ENCODE measurements at places on chromosomes 12 and 14.

DNA sequence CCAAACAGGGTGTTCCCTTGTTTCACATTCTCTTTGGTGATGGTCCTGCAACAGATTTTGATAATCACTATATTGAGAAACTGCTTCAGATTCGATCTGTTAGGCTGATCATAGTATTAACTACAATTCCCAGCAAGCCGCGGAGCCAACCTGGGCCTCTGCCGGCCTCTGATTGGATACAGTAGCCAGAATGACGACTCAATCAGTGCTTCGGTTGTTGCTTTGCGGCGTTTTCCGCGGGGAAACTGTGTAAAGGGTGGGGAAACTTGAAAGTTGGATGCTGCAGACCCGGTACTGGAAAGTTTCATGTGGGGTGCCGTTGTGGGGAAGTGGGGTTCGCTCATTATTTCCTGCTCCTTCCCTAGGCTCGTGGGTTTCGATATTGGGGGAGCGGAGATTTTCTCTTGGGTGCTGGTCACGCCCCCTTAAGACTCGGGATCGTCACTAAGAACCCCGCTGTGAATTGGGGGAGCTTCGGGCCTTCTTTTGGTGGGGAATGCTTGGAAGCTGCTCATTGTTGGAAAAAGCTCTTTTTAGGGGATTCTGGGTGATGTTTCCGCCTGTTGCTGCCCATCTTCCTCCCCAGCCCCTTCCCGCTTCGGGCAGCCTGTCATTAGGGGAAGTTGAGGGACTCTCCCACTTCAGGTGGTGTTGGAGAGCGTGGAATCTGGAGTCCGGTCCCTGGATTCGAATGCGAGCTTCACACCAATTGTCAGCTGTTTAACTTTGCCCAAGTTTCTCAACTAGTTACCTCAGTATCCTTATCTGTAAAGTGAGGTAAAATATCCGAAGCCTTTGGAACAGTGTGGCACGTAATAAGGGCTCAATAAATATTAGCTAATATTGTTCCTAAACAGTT lies at the start of gene RAD51B:
RAD51B (plus strand) TSS at position 217 of the 859 bp plus-strand sequence.
- DNase-seq: peak; percentile 80

- no peak for DNase-seq
These were observed 37.7 kb downstream of the TRAFD1 start for GRCh38 chr12:112163056-112163455.

DNA sequence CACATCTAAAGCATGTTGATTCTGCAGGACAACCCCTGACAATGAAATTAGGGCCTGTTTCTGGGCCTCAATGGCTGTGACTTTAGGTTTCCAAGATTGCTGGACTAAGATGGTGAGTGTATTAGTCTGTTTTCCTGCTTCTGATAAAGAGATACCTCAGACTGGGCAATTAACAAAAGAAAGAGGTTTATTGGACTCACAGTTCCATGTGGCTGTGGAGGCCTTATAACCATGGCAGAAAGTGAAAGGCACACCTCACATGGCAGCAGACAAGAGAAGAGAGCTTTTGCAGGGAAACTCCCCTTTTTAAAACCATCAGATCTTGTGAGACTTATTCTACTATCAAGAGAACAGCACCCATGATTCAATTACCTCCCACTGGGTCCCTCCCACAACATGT lies 10.6 kb downstream of the IL22 start:
- DNase-seq: no peak

- DNase-seq: no peak
These were observed 113.1 kb upstream of the MYL2 start for GRCh38 chr12:111033281-111034082.

DNA sequence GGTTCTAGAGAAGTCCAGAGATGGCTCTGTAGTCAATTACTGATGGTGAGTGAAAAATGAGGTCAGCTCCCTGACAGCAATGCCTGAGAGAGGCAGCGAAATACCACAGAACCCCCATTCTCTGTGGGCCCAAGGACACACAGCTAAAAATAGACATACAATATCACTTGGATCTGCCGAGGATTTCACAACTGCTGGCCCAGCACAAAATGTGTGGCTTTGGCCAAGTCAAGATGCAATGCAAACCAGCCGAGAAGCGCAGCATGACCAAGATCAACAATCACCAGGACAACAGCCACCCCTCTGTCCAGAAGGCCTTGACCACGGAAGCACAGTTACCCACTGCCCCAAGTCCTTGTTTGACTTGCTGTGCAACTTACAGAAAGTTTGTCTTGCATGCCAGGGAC lies 52.2 kb downstream of the CKAP4 start:
- DNase-seq: peak; percentile 45

Data from LHCN-M2 (cell line).